Stimulated activated CD4-positive, alpha-beta T cell treated with anti-CD3 and anti-CD28 coated beads, TNF-alpha, amount 100 ng/mL, for 48 hours (primary cell): ENCODE measurements at places on chromosomes 5 and 9.

- DNase-seq, result no peak
Measured at GRCh38 chr9:137115394-137116026, 977 bp upstream of the DPP7 start.

DNA sequence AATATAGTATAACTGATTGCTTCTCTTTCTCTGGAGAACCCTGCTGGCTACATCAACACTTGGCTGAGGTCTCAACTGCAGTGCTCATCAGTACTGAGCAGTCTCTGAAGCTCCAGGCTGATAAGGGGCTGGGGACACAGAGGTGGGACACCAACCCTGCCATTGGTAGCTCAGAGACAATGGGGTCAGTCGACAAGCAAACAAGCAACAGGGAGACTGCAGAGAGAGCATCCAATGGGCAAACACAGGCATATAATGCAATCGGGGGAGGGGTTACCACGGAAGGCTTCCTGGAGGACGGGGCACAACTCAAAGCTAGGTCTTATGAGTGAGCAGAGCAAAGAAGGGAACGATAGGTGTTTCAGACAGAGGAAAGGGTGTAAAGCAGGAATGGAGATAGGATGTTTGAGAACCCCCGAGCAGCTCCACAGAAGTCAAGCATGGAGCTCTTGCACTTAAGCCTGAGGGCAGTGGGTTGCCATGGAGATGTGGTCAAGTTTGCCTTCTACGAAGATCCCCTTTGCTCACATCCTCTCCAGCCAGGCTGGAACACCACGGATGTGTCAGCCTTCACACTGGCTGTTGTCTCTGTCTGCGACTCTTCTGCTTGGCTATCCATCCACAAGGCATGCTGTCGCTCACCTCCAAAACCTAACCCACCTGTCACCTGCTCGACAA is 21.5 kb upstream of the AKNA start:
- no peak for DNase-seq

DNA sequence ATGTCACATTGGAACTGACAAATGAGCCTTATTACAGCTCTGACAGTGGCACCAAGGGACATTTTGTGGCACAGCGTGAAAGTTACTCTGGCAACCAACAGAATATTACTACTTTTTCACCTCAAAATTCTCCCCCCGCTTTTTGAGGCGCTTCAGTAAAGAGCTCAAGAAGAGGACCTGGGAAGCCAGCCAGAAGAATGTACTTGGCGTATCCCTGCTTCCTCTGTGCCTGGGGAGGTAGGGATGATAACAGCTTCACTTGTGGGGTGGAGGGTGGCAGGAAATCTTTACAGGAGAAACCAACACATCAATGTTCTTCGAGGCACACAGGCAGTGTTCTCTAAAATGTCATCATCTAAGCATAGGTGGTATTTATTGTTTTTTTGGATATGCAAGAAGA is 624.1 kb downstream of the NR2F1-AS1 start:
- DNase-seq, result no peak

DNA sequence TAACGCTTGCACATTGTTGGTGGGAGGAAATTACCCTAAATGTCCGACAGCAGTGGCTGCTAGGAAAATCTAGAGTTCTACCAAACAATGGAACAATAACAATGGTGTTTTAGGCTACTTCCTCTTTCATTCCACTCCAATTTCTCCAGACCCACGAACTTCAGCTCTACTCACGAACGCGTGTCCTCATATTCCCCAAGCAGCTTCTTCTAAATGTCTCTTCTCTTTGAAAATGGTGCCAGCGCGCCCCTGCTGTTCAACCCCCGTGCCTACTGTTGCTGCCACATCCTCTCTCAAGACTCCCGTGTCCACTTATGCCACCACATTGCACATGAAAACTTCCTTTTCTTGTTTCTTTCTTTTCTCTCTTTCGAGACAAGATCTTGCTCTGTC is 25.6 kb downstream of the OR2V2 start:
- DNase-seq, result no peak

DNA sequence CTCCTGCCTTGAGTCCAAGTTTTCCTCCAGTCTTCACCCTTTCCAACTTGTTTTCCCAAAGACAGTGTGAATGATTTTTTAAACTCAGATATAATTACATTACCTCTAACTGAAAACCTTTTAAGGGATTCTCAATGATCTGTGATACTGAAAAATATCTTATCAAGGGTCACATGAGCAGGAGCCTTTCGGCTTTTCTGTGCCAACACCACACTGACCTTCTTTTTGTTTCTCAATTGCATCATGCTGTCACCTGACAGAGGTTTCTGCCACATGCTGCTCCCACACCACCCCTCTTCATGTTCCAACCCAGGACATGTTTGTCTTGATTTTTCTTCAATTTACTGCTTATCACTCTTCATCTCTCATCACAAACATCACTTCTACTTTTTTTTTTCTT is 820.0 kb downstream of the PRELID2 start:
- DNase-seq, result no peak

DNA sequence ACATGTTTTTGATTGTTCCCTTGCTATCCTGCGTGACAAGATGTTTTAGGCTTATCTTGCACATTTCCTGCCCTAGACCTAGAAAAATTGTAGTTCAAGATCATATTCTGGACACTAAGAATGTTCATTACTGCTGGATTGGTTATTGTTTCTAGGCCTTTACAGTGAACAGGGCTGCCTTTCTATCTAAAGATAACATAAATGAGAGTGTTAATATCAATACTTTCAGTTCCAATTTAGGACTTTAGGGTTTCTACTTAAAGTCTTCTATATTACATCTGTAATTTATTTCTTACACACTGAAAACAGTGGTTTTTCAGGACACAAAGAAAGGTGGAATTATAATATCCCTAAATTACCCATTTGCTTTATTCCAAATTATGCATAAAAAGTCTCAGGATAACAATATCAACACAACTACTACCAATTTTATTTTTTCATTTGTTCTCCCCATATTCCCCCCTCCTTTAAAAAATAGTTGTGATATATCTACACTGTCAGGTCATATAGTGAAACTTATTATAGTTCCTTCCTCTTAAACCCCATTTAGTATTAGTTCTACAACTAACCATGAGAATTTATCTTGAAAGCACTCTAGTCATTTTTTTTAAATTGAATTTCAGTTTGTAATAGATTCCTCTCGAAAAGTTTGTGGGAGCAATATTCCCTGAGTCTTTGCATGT is 293.9 kb upstream of the RIOK2 start:
- no peak for DNase-seq

DNA sequence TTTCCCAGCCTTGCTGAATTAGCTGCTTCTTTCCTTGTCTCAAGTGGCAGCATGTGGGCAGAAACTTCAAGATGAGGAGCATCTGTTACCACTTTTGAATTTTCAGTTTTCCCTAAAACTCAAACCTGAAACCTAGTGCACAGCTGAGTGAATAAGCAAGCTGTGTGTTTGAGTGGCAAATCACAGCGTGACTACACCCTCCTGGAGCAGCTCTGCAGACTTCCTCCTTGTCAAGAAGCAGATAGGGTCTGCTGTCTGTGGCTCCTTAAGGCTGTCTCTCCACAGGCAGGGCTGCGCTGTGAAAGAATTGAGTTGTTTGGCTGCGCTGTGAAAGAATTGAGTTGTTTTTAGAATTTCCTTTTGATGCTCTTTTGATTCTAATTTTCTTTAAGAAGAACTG is 179.7 kb upstream of the HAPLN1 start:
- DNase-seq, result no peak

DNA sequence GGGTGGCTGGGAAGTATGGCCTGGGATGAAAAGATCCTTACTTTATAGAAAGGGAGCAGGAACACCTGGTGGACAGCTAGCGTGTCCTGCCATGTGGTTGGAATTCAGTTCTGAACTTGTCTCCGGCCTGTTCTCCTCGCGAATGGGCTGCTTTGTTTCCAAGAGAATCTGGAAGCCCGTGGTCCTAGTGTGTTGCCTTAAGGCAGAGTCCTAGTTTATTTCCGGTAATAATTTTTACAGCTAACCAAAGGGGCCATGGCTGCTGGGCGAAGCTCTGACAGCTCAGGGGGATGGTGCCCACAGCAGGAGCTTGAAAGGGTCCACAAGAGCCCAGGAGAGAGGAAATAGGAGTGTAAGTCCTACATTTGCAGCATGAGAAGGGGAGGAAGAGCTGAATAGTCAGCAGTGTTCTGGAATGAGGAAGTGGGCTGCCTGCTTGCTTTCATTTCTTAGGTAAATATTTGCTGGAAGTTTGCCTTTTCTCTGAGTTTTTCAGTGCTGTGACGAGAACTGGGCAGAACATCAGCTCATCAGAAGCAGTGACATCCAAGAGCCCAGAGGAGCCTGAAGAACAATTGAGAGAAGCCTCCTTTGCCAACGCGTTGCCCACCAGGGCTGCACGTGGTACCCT is 13.1 kb upstream of the IGFBPL1 start:
- DNase-seq, result no peak

- DNase-seq, result no peak
Measured at GRCh38 chr9:16417161-16417560, 453.3 kb downstream of the BNC2 start.

DNA sequence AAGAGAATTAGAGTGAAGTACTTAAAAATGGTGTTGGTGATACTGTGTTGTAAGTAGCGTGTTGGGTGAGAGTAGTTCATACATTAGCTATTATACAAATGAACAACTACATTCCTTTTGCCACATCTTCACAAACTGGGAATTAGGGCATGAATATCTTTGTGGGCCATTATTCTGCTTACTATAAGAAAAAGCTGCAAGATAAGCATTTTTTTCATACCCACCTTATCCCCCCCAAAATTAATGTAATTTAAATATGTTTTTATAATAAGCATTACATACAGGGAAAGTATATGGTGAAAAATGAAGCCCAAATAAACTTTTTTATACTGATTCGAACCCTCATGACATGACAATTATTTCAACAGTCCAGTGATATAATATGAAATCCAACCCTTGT is 69.5 kb downstream of the FAM81B start:
- no peak for DNase-seq

DNA sequence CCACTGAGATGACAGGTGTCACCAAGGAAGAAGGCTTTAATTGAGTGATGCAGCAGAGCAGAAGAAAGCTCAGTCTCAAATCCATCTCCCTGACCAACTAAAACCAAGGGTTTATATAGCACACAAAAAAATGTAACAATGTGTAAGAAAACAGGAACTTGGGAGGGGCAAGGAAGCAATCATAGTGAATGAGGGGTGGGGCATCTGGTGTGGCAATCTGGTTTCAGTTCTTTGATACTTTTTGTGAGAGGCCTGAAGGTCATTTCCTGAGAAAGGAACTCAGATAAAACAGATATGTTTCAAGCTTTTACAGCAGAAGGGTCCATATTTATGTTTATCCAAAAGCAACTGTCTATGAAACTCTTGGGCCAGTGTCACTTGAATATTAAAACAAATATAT is 19.7 kb downstream of the CD180 start:
- no peak for DNase-seq

GRCh38 chr5:78512435-78512834 is 136.1 kb downstream of the LHFPL2 start:
- DNase-seq, result no peak

DNA sequence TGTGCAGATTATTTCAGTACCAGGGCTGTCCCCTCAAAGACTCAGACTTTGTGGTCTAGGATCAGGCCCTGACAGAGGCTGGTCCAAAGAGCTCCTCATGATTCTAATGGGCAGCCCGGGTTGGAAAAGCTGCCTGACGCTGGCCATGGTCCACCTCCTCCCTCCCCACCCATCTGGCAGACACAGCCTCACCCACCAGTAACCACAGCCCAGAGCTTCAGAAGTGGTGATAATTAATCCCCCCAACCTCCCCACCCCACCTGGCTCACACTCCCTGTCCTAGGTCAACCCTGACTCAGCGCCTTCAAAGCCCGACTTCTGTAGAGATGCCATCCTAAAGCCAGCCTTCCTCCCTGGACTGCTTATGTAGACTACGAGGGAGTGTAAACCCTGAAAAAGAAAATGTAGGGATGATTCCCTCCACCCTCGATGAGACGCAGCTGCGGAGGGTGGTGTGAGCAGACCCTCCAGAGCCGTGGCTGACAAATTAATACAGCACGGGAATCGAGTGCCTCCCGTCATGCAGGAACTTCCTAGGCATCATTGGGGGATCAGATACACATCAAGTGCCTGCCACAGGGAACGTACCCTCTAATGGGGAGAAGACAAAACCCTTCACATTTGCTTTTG is 7.0 kb downstream of the UBE2QL1 start:
- DNase-seq, result no peak

- DNase-seq, result peak; percentile 52
Measured at GRCh38 chr9:14993061-14993800, 83.0 kb upstream of the FREM1 start.

- no peak for DNase-seq
Measured at GRCh38 chr5:144378681-144379080, 208.0 kb downstream of the KCTD16 start.

GRCh38 chr5:25119650-25120049 is 474.9 kb upstream of the CDH10 start:
- DNase-seq, result no peak

- no peak for DNase-seq
Measured at GRCh38 chr9:120905315-120906164, 21.1 kb downstream of the TRAF1 start.

GRCh38 chr9:32426278-32426939 is 42.0 kb downstream of the ACO1 start:
- DNase-seq, result no peak

DNA sequence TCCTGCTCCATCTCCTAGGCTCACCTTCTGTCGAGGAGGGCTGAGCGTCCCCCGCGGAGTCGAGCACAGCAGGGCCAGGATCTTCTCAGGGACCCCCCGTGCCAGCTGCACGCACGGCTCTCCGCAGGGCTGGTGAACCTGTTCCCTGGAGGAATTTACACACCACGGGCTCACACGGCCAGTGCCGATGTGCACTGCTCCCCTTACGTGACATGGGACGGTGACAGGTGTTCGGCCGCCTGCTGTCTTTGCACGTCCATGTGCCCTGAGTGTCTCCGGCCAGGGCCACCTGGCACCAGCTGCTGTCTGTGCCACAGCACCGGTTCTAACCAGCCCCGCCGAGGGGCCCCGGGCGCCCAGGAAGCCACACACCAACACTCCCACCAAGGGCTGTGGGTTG is 8.7 kb upstream of the AGPAT2 start:
- no peak for DNase-seq

DNA sequence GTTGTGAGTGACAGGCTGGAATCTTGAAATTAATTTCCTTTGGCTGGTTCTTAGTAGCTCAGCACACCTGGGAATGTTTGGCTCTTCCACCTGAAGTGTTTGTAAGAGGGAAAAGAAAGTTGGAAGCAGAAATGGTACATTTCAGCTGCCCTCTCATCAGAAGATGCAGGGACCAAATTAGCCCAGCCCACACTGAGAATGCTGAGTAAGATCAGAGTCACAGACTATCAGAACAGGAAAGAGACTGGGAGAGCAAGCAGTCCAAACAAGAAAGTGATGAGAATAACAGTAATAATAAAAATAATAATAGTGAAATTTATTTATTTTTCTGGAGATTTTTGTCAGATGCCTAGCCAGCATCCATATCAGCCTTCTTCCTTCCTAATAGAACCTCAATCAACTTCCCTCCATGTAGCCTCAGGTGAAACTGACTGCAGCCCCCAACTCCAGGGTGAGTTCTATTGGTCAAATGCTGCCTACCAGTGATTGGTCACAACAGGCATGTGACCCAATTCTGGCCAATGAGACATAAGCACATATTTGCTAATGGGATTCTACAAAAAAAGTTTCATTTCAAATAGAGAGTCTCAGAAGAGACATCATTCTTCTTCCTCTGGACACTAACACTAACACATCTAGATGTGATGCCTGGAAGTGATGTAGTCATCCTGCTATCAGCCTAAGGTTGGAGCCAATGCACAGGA is 31.2 kb upstream of the ADRA1B start:
- no peak for DNase-seq
